ENCODE measurements at places on chromosomes 3 and 15. TPM values are rescaled to one million over a fixed set of nuclear protein-coding genes. Genes with fewer than 3 reads are reported as not detected.

DNA sequence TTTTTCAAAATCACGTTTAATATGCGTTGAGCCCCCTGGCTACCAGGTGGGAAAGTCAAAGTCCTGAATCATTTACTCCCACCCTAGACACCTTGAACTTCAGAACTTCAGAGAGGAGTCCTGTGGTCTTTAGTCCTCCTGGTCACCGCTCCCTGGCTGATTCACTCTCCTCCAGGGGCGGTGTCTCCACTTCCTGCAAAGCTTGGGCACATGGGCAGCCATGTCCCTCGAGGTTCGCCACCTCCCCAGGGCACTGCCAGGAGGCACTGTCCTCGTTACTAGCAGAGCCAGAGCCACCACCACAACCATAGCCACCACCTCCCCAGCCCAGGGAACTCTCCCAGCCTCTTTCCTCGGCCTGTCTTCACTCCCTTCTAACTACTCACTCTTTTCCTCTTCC is 31.0 kb downstream of the LOXL1 start:
- no peak for DNase-seq

- DNase-seq = no peak
Measured at GRCh38 chr15:73389539-73389938, 20.8 kb upstream of the HCN4 start.

DNA sequence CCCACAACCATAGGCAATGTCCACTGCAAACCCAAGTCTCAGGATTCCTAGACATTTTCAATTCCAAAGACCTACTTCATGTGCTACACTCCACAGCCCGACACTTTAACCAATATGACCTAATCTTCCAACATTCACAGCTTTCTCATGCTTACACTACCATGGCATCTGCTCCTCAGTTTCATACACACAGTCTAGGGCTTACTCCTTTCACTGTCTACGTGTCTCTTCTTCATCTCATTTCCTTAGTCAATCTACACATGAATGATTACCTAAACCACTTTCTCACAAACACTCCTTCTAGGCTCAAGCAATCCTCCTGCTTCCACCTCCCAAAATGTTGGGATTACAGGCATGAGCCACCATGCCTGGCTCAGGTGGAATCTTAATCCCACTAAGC is 106.3 kb downstream of the STAG1 start:
- DNase-seq = no peak

GRCh38 chr3:152243721-152244516 is 24.8 kb upstream of the MBNL1 start:
- no peak for DNase-seq

DNA sequence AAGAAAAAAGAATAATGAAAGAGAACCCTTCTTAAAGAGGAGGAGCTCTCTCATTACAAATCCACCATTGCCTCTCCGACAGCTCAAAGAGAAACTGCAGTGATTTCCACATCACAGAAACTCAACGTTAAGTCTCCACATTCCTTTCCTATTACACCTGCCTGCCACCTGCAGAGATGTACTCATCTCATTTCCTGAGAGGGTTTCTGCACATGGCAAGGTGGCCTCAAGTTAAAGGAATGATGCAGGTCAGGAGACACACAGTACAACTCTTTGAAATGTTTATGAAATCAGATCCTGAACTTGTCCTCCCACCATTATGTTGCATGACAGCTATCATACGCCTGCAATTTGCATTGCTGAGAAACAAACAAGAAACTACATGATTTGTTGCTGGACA is 458.4 kb upstream of the ADAMTS9 start:
- no peak for DNase-seq

GRCh38 chr3:54045061-54045815 is 77.1 kb upstream of the CACNA2D3 start:
- DNase-seq = no peak

DNA sequence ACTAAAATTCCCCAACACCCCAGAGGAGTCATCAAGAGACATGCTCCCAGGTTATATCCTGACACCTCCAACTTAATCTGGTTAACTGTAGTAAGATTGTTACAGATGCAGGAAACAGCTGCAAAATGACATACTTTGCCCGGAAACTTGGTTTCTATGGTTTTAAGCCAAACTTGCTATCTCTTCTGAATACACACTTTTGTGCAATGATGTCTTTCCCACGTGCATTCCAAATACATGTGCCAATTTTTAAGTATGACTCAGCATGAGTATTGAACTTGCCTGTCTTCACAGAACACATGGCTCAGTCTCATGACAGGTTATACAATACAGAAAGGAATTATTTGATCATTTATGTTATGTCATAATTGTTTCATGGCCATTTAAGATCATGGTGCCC is 207.0 kb upstream of the DCBLD2 start:
- DNase-seq = no peak

DNA sequence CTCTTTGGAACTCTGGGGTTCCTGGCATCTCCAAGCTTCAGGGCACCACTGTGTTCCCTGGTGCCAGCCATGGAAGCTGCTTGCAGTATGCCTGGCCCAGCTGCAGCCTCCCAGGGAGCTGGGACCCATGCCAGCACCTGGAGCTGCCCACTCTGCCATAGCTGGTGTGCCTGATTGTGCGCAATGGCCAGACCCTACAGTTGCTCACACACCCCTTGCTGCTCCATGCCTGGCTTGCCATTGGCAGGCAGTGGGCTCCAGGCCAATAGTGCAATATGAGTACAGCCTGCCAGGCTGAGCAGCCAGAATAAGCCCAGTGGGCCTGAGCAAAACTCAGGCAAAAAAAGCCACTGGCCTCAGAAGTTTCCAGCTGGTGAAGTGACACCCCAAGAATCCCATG is 43.8 kb upstream of the LRRFIP2 start:
- no peak for DNase-seq

DNA sequence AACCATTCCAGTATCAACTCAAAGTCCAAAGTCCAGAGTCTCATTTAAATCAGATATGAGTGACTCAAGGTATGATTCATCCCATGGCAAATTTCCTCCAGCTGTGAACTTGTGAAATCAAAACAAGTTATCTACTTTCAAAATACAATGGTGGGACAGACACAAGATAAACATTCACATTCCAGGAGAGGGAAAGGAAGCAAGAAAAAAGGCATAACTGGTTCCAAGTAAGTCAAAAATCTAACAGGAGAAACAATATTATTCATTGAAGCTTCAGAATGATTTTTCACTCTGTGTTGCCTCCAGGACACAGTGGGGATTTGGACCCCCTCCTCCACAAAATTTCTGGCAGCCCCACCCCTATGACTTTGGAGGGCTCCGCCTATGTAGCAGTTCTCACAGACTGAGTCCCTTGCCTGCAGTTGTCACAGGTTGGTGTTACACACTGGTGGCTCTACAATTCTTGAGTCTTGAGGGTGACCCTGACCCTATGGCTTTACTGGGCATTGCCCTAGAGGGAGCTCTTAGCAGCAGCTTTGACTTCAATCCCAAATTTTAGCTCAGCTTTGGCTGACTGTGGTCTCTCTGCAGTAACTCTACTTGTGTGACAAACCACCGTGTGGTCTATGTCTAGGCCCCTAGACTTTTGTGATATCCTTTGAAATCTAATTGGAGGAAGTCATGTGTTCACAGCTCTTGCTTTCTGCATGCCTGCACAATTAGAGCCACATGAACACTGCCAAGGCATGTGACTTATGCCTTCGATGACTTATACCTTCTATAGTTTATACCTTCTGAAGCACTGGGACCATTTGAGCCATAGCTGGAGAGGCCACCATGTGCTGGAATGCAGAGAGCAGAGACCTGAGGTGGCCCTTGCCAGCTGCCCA is 644.2 kb downstream of the GRM7 start:
- DNase-seq = no peak

DNA sequence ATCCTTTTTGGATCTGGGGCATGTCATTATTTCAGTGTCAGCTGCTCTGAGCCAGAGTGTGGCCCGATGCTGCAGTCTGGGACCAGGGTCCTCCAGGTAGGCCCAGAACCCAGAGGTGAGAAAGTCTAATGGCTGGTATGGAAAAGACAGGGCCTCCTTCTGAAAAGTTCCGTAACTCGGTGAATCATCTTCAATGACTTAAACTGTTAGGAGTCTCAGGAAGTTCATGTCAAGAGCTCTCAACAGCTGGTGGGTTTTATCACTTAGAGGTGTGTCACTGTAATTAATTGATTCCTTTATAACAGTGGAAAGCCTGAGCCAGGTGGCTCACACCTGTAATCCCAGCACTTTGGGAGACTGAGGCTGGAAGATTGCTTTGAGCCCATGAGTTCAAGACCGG is 28.5 kb upstream of the PDE8A start:
- DNase-seq = no peak

Gene PLSCR2
- 2.6 TPM for total RNA-seq

Gene TUSC7
- not detected for total RNA-seq

Gene ZBED2
- not detected for total RNA-seq
